ENCODE measurements at places on chromosomes 4 and X.

DNA sequence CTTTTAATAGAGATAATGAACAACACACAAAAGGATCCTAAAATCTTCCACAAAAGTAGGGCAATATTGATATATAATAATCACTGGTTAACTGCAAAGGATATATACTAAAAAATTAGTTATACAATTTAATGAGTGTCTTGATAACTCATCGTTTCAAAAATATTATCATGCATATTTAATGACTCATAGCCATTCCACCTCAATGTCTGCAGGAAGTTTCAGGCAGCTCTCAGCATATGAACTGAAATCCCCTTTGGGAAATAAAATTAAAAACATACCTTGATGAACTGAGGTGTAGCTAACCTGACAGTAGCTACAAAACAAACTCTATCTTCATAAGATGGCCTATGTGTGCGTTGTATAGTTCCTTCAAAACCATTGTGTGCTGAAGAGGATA lies 62.9 kb downstream of the TMEM165 start:
- DNase-seq = no peak

- peak; percentile 88 for DNase-seq
Observed at GRCh38 chr4:40856840-40857362, 107.1 kb downstream of the NSUN7 start.

- DNase-seq = no peak
Observed at GRCh38 chr4:132646186-132646585, 502.9 kb upstream of the PCDH10 start.

DNA sequence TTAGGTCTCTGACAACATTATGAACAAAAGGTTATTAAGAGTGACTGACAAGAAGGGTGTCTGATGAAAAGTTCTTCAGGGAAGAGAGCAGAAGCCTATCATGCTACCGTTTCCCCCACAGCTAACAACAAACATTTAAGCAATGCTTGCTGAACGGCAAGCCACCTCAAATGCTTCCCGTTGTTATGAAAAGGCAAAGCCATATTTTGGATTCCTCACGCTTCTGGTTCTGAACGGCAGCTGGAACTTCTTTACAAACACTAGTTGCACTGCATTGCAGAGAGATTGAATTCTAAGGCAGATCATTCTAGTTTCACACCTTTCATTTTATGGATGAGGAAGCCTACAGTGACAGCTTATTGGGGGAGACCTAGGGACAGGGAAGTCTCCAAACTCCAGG lies 48.6 kb upstream of the NAP1L5 start:
- DNase-seq = no peak

- no peak for DNase-seq
Observed at GRCh38 chr4:657338-657833, 16.7 kb downstream of the ATP5ME start.

DNA sequence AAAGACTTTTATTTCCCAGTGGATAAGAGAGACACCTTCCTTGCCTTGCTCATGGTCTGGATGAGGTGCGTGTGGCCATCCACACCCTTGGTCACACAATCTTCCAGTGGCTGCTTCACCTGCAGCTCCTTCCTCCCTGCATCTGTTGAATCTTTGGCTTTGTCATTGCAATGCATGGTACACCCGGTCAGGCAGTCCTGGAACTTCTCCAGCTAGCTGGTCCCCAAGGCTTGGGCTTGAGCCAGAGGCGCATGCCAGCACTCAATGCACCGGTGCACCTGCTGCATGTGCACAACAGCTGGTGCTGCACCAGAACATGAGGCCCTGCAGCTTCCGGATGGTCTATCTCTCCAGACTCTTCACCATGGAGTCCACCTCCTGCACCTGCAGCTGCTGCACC lies 31.7 kb downstream of the SCML1 start:
- no peak for DNase-seq

GRCh38 chr4:169677150-169677748 lies 56.9 kb downstream of the CLCN3 start:
- peak; percentile 63 for DNase-seq

- DNase-seq = peak; percentile 46
Observed at GRCh38 chr4:180512801-180513475, 1730.3 kb upstream of the TENM3 start.

GRCh38 chrX:103367502-103367901 lies 8.8 kb upstream of the BEX3 start:
- DNase-seq = no peak

- DNase-seq = no peak
Observed at GRCh38 chr4:39346856-39347519, 19.2 kb downstream of the RFC1 start.

GRCh38 chr4:83931659-83932438 lies 395.9 kb downstream of the GPAT3 start:
- DNase-seq = no peak

DNA sequence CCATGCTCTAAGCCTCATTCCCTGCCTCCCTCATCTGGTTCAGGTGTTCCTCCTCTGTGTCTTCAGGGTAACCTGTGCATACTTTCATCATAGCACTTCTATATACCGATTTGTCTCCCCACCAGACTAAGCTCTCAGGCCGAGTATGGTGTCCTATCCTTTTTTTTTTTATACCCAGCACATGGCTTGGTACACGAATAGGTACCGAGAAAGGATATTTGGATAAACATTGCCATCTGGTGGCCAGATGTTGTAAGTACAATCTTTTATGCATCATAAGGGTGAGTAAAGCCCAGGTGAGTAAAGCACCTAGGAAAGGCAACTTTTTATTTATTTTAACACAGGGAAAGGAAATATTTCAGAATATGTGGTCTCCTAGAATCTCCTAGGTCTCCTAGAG lies 68.4 kb downstream of the MID2 start:
- peak; percentile 64 for DNase-seq

DNA sequence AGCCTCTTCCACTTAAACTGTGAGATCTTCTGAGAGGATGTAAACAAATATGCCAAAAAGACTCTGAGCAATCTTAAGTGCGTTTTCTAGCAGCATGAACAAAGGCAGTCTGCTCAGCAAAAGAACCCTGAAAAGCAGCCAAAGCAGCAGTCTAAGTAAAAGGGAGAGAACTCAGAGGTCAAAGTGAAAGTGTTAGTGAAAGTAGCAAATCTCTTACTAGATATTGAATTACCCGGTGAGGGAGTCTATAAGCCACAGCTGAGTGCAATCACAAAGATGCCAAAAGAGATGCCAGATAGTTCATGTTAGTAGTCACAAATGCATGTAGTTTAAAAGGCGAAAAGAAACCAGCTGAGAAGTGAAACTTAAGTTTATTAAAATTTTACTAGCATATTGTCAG lies 7.9 kb upstream of the GNRHR start:
- no peak for DNase-seq

DNA sequence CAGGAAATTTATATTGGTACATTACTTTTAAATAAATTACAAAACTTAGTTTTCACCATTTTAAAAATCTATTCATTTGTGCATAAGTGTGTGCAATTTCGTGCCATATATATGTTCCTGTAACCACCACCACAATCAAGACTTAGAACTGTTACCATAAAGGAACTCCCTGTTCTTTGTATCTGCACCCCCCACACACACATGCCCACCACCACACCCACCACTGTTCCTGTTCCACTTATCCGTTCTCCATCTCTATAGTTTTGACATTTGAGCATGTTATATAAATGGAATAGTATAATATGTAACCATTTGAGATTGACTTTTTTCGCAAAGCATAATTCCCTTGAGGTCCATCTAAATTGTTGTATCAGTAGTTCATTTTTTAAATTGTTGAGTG lies 73.7 kb downstream of the TAF1 start:
- DNase-seq = no peak

- DNase-seq = peak; percentile 13
Observed at GRCh38 chr4:3193531-3194203, 55.3 kb upstream of the MSANTD1 start.

DNA sequence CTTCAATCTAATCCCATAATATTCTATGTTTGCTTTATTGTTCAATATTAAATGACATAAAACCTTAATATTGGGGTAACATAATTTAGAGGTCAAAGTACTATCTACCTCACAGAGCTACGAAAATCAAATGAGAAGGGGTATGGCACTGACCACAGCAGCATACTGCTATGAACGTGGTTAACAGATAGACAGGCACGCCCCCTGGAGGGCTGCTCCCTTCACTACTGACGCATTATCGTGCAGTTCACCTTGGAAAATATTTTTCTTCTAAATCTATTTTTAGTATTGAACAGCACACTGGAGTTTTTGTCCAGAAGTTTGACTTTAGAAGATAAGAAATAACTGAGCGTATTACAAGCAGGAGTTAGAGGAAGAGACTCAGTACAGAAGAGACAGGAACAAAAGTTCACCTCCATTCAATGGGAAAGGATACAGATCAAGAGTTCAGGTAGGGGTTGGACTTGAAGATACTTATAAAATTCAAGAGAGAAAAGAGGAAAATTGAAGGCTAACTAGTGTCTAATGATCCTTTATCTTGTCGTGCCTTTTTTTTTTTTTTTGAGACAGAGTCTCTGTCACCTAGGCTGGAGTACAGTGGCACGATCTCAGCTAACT lies 22.7 kb downstream of the MAP9 start:
- DNase-seq = peak; percentile 80

DNA sequence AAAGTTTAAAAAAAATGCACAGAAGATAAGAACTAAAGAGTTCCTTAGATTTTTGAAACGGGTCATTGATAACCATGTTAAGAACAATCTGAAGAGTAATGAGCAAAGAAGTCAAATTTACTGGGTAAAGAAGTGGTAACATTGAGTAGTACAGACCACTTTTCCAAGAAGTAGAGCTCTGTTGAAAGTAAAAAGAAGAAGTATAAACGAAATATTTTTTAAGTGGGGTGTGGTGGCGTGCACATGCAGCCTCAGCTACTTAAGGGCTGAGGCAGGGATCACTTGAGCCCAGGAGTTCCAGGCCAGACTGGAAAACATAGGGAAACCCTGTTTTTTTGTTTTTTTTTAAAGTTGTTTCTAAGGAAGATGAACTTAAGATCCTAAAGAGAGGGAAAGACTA lies 68.5 kb downstream of the UBA6 start:
- DNase-seq = no peak

- no peak for DNase-seq
Observed at GRCh38 chrX:152819266-152819665, 11.3 kb downstream of the CETN2 start.

GRCh38 chrX:69138118-69138390 lies 27.2 kb downstream of the PJA1 start:
- DNase-seq = no peak

- peak; percentile 61 for DNase-seq
Observed at GRCh38 chr4:41212616-41213203, 1.6 kb downstream of the APBB2 start.

- DNase-seq = no peak
Observed at GRCh38 chrX:13007519-13008188, 32.7 kb downstream of the TMSB4X start.

- peak; percentile 28 for DNase-seq
Observed at GRCh38 chrX:148913971-148914370, 413.6 kb downstream of the AFF2 start.

DNA sequence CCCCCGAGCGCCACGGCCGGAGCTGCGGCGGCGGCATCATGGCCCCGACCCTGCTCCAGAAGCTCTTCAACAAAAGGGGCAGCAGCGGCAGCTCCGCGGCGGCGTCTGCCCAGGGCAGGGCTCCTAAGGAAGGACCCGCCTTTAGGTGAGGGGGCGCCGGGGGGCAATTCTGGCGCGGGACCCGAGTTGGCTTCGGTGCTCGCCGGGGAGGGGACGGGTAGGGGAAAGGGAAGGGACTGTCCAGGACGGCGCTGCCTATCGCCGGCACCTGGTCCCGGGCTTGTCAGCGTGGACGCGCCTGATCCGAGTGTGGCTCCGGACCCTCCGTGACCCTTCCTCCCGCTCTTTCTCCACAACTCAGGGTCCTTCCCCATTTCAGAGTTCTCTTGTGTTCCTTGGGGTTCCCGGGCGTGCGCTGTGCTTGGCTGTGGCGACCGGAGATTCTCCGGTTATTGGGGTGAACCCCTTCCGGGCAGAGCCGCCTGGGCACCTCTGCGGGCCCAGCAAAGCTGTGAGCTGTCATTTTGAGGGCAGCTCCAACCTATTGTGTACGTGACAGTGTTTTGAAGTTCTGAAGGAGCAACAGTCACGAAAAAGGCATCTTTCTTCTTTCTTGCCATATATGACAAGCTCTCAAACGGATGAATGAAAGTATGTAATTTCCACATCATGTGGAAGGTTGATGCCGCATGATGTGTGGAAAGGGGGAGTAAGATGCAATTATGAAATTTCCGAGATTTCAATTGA lies 522 bp downstream of the FNIP2 start:
- DNase-seq = no peak

GRCh38 chr4:36844448-36844847 lies 400.1 kb upstream of the NWD2 start:
- DNase-seq = no peak

DNA sequence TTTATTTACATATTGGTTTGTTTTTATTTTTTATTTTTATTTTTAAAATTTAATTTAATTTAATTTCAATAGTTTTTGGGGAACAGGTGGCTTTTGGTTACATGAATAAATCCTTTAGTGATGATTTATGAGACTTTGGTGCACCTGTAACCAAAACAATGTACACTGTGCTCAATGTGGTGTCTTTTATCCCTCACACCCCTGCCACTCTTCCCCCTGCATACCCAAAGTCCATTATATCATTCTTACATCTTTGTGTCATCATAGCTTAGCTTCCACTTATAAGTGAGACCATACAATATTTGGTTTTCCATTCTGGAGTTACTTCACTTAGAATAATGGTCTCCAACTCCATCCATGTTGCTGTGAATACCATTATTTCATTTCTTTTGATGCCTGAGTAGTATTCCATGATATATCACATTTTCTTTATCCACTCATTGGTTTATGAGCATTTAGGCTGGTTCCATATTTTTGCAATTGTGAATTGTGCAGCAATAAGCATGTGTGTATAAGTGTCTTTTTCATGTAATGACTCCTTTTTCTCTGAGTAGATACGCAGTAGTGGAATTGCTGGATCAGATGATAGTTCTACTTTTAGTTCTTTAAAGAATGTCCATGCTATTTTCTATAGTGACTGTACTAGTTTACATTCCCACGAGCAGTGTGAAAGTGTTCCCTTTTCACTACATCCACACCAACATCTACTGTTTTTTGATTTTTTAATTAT lies 157.1 kb downstream of the CPXCR1 start:
- DNase-seq = no peak

- no peak for DNase-seq
Observed at GRCh38 chrX:31934842-31935370, 863.1 kb upstream of the FTHL17 start.

- DNase-seq = no peak
Observed at GRCh38 chrX:125108921-125109320, 210.8 kb upstream of the TEX13C start.

Data from HAP-1 (cell line).